ENCODE measurements at places on chromosomes 1 and 21. TPM values are rescaled to one million over a fixed set of nuclear protein-coding genes. Genes with fewer than 3 reads are reported as not detected.
A peak's percentile ranks its signal among the peaks of the same experiment; 100 is the strongest.

DNA sequence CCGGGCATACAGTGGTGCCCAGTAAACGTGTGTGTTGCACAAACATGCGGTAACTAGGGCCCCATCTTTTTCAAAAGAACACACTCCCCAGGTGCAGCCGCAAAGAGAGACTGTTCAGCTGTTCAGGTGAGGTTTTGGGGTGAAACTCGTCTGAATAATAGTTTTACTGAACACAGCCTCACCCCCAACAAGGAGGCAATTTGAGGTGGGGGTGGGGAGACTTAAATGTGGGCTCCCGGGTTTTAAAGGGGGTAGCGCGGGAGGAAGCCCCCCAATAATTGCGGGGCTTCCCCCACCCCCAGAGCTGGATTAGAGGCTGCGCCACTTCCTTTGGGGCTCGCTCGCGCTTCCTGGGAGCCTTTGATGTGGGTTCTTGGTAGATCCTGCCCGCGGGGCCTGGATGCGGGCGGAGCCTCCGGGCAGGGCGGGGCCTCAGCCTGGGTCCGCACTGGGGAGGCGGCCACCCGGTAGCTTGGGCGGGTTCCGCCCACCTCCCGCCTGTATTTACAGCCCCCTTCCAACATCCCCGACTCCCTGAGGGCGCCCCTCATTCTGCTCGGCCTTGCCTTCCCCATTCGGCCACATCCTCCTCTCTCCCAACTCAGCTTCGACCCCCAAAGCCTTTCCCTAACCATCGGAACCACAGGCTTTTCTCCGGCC is 6.4 kb upstream of the EPHA2 start:
- DNase-seq = no peak

Gene RAB4A
- 41.1 TPM for total RNA-seq

DNA sequence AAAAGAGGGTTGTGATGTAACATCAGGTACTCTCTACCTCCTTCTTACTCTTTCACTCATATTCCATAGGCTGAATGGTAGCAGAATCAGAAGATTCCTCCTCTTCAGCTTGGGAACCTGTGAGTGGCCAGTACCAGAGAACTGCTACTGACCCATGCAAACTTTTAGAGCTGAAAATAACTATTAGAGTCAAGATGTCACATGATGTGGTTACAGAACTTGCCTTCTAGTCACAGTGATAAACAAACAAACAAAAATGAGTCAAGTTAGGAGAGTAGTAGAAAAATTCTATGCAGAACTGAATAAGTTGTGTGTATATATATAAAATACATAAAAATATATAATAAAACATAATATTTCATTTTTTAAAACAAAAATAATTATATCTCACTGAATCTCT is 47.6 kb upstream of the RGS1 start:
- DNase-seq = no peak

Gene AKR7A3
- 0.21 TPM for total RNA-seq

- no peak for DNase-seq
Observed at GRCh38 chr21:44525391-44526095, 14.5 kb downstream of the KRTAP10-1 start.

DNA sequence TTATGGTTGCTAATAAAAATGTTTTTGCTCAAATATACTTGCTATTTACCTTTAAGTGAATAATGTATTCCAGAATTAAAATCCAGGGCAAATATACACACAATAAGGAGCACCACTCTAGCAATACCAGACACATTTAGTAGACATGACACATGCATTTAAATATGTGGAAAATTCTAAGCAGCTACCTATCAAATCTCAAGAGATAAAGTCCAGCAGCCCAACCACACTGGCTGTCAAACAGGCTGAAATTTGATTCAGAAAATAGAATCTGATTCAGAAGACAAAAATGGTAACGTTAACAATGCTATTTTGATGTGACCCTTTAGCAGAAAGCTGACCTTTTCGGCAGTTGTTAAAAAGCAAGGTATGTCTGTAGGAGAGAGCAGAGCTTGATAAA is 42.3 kb downstream of the PLEKHO1 start:
- DNase-seq = no peak

DNA sequence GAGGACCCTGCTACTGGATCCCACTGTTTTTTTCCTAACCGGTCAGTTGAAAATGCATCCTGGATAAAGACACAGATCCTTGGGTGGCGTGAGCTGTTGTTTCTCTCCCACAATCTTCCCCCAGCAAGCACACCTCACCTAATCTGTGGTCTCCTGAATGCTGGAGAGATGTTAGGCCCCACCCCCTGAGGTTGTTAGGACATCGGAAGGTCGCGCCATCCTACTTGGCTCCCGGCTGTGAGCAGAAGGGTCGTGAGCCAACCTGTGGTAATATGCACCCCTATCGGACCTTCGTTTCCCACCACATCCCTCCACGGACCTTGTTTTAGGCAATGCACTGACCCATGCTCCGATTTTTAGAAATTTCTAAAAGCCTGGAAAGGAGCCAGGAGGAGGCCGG is 89.9 kb upstream of the IPO9 start:
- no peak for DNase-seq

GRCh38 chr1:36565576-36566501 is 83.1 kb upstream of the CSF3R start:
- no peak for DNase-seq

DNA sequence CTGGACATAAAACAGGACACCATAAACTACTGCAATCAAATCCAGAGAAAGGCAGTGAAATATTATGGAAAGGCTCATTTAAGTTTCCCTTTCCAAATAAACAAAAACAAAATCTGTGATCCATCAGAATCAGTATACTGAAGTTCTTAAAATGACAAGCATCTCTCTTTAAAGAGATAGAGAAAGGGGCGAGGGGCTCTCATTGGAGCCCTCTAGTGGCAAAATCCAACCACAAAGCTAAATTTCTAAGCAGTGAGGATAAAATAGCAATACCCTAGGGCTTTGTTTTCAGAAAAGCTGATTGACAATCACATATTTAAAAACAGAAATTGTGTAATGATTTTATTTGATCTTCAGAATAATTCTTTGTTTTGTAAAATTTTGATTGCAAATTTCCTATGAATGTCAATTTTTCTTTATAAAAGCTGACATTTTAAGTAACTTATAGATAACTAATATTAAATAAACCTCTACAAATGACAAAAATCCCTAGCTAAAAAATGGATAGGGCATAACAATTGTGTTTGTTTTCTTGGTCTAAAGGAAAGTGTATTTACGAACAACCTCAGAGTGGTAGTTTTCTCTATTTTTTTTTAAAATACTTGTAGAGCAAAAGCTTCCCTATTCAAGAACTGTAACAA is 138.2 kb downstream of the COL24A1 start:
- DNase-seq = peak; percentile 55

DNA sequence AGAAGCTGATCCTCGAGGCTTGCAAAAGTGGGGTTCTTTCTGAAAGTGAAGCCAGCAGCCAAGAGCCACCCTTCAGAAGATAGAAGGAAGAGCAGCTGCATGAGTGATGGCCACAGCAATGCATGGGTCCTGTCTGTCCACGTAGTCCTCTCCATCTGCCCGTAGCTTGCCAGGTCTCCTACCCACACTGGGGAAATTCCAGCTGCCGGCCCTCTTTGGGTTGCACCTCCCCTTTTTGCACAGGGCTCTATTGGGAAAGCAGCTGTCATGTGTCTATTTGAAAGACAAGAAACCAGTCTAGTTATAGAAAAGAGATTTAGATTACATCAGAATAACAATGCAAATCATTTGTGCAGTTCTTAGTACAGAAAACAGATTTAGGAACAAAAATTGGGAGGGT is 204.4 kb downstream of the GIPC2 start:
- no peak for DNase-seq

GRCh38 chr1:226580625-226581270 is 32.2 kb downstream of the STUM start:
- DNase-seq = no peak

DNA sequence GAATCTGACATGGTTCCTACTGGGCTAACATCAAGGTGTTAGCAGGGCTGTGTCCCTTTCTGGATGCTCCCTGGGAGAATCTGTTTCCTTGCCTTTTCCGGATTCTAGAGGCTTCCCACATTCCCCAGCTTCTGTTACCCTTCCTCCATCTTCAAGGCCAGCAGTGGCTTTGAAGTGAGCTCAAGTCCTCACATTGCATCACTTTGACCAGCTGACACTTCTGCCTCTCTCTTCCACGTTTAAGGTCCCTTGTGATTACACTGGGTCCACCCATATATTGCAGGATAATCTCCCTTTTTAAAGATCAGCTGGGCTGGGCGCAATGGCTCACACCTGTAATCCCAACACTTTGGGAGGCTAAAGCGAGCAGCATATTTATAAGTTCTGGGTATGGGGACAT is 33.1 kb downstream of the CNST start:
- DNase-seq = no peak

GRCh38 chr1:41559331-41559730 is 74.8 kb upstream of the EDN2 start:
- DNase-seq = no peak

Gene HAO2
- 0.21 TPM for total RNA-seq

Gene PGBD5
- 0.80 TPM for total RNA-seq

DNA sequence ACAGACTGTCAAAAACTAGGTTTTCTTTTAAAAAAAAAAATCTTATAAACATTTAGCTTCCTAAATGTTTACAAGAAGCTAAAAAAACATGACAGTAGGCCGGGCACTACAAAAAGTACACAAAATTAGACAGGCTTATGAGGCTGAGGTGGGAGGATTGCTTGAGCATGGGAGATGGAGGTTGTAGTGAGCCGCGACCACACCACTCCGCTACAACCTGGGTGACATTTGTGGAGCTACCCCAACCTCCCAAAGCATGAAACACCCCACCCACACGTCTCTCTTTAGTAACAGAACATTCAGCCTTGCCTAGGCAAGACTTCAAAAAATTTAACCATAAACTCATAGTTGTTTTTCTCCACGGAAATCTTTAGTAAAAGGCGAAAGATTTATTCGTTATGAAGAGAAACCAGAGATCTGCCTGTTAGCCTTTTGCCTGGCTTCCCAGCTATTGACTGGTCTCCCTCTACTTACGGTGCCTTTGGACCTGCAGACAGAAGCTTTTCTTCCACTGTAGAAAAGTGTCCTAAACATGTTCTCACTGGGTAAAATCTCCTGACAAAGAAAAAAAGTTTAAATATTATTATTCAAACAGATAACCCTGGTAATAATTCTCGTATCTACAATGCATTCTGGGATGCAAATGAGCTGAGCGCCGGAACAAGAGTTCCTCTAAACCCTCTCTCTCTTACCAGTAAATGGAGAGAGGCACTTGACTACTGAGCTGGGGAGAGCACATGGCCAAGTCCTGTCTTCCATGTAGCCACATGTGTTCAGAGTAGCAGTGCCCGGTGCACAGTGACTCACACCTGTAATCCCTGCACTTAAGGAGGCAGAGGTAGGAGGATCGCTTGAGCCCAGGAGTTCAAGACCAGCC is 9.2 kb downstream of the RNU5D-1 start:
- peak; percentile 96 for DNase-seq

- DNase-seq = no peak
Observed at GRCh38 chr1:2380816-2381591, 10.3 kb downstream of the MORN1 start.

DNA sequence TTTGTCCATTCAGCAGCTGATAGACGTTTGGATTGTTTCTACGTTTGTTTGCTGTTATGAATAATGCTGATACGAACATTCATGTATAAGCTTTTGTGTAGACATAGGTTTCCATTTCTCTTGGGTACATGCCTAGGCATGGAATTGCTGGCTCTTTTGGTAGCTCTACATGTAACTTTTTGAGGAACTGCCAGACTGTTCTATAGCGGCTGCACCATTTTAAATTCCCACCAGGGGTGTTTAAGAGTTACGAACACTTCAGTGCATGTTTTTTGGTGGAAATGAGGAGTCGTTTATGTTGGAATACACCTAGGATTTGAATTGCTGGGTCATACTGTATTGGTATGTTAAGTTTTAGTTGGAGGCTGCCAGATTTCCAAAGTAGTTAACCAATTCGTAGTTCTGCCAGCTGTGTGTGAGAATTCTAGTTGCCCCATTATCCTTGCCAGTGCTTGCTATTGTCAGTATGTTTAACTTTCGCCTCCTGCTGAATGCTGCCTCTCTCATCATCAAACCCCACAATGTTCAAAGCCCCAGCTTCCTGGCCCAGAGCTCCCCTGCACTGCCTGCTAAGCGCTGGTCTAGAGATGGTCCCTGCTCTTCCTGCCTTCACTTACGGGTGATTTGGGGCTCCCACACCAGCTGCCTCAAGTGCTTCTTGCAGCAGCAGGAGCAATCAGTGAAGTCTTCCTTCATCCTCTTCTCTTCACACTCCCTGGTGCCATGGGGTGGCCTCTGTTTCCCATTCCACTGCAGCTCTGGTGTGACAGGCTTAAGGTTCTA is 81.0 kb downstream of the MAN1C1 start:
- DNase-seq = no peak
